Smooth muscle cell of the pulmonary artery (primary cell): ENCODE measurements at places on chromosomes 1 and 21. TPM values are rescaled to one million over a fixed set of nuclear protein-coding genes. Genes with fewer than 3 reads are reported as not detected.

The S100A8 gene
- not detected in 2 replicates for total RNA-seq

The SSU72 gene
- total RNA-seq = 65.1 and 76.9 TPM in 2 replicates

The DRAXIN gene
- total RNA-seq = 0.69 and 0.72 TPM in 2 replicates

The TSTD1 gene
- total RNA-seq = 7.6 and 10.1 TPM in 2 replicates

The FGR gene
- total RNA-seq = under 0.01 and 0.30 TPM in 2 replicates

The DMRTA2 gene
- 0.10 and 0.46 TPM in 2 replicates for total RNA-seq

The MAP3K7CL gene
- 17.3 and 43.7 TPM in 2 replicates for total RNA-seq

The RGS2 gene
- 48.1 and 88.0 TPM in 2 replicates for total RNA-seq

The TMPRSS15 gene
- not detected in 2 replicates for total RNA-seq

The ABCA4 gene
- 0.65 and 0.83 TPM in 2 replicates for total RNA-seq

The KIRREL1 gene
- 207 and 244 TPM in 2 replicates for total RNA-seq

The LPAR3 gene
- 0.26 and 2.2 TPM in 2 replicates for total RNA-seq

The AMY2A gene
- not detected in 2 replicates for total RNA-seq

The SPAG17 gene
- not detected in 2 replicates for total RNA-seq

The GBP7 gene
- total RNA-seq = not detected in 2 replicates

The BMP8B gene
- under 0.01 TPM in 1 of 2 replicates, not detected in the other for total RNA-seq

The PDZK1IP1 gene
- total RNA-seq = 0.26 and 2.0 TPM in 2 replicates

The SPRR1B gene
- total RNA-seq = not detected in 2 replicates

The EFNA1 gene
- total RNA-seq = 1.0 and 3.7 TPM in 2 replicates

The CHRNB2 gene
- under 0.01 and 0.03 TPM in 2 replicates for total RNA-seq

The ATPAF1 gene
- total RNA-seq = 43.4 and 49.7 TPM in 2 replicates

The CELA2A gene
- 0.20 TPM in 1 of 2 replicates, not detected in the other for total RNA-seq

The FCGR1A gene
- 0.20 TPM in 1 of 2 replicates, not detected in the other for total RNA-seq

The PTAFR gene
- total RNA-seq = 0.03 and 0.07 TPM in 2 replicates
